ENCODE measurements at places on chromosomes 2 and 18.
A peak's percentile ranks its signal among the peaks of the same experiment; 100 is the strongest.

DNA sequence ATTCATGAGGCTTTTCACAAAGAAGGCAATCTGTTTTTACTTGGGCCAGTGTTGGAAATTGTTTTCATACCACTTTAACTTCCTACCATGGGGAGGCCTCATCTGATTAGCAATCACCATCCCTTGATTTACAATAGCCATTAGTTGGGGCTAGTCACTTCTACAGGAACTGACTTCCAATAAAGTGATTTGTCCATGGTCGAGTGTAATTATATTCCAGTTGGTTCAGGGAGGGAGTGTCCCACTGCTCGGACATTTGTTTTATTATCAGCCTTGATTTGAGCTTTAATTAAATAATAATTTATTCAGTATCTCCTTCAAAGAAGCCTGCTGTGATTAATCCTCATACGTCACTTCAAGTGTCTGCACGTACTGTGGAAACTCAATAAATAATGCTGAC is 233.9 kb upstream of the CNTNAP5 start:
- peaks cover 1% of the 10 kb centered on the region for H3K4me1 ChIP-seq
- no peak overlapping the region for H3K27ac ChIP-seq
- H3K27me3 ChIP-seq = no peaks in the 10 kb centered on the region
- DNase-seq = no peak
- H3K36me3 ChIP-seq = no peaks in the 10 kb centered on the region

GRCh38 chr2:48315896-48316194 is 214.1 kb upstream of the STON1 start:
- peak overlapping the region; percentile 96 for H3K27ac ChIP-seq
- H3K36me3 ChIP-seq = no peaks in the 10 kb centered on the region
- no peaks in the 10 kb centered on the region for H3K27me3 ChIP-seq
- no peak for DNase-seq

DNA sequence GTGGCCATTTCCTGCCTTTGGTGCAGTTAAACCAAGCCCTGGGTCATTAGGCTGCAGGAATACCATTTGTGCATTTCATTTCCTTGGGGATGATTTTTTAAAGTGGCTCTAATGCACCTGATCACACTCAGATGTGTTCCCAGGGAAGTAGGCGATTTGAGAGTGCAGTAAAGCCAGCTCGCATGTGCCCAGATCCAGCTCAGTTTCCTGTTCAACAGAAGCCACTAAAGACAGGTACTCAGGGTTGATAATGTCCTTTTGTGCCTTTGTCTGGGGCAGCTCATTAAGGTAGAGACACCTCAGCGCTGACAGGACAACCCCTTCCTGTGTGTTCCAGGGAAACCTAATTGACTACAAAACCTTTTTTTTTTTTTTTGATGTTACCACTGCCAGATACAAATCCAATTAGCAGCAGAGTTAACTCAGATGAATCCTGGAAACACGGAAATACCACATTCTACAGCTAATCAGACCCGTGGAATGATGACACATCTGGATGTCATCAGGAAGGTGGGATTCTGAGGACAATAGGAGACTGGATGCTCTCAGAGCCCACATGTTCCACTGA is 15.2 kb upstream of the CHRNA1 start:
- H3K4me1 ChIP-seq = no peaks in the 10 kb centered on the region
- DNase-seq = no peak
- H3K36me3 ChIP-seq = no peaks in the 10 kb centered on the region
- H3K27ac ChIP-seq = no peak overlapping the region
- no peak overlapping the region for H3K4me3 ChIP-seq
- peaks cover 21% of the 10 kb centered on the region for H3K27me3 ChIP-seq

DNA sequence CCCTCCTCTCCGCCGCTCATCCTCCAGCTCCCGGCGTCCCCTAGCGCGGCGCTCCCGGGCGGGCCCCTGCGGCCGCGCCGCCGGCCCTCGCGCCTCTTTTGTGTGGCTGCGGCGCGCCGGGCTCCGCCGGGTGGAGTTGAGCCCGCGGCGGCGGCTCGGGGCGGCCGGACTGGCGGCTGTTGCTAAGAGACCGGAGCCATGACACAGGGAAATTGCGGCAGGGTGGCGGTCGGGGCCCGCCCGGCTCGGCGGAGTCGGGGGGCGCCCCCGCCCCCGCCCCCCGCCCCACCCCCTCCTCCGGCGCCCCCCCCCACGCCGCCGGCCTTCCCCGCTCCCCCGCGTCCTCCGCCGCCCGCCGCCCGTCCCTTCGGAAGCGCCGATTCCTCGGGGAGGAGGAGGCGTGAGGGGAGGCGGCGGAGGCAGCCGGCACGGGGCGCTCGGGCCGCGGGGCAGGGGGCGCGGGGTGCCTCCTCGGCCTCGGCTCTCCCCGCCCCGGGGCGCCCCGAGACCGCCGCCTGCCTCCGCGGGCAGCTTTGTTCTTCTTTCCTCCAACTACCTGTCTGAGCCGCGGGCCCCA is at the start of gene TMEM200C:
Gene TMEM200C (minus strand): TSS at position 224 of the 577 bp plus-strand sequence. CDS start 3,459 bp downstream, outside the sequence.
- peak within 1 kb of the TSS; percentile 83 for H3K4me3 ChIP-seq
- peaks cover 7% of the 10 kb centered on the region for H3K36me3 ChIP-seq
- peaks cover 31% of the 10 kb centered on the region for H3K4me1 ChIP-seq
- peak within 1 kb of the TSS; percentile 92 for H3K27ac ChIP-seq
- DNase-seq = peak; percentile 43
- H3K27me3 ChIP-seq = peaks cover 51% of the 10 kb centered on the region

DNA sequence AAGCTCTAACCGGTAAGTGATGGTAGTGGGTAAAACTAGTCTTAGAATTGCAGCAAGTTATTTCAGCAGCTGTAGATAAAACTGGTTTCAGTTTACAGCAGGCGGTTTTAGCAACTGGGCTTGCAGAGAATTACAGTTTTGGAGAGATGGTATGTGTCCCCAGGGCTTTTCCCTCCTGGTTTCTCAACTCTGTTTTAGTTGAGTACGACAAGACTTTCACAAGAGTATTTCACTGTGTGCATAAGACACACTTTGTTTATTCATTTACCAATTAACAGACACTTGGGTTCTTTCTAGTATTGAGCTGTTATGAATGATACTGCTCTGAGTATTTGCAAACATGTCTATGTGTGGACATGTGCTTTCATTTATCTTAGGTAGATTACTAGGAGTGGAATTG is 65.6 kb upstream of the RFX8 start:
- H3K4me3 ChIP-seq = no peak overlapping the region
- H3K27ac ChIP-seq = no peak overlapping the region

- H3K4me3 ChIP-seq = peak overlapping the region; percentile 20
- DNase-seq = no peak
- H3K4me1 ChIP-seq = peaks cover 7% of the 10 kb centered on the region
- no peaks in the 10 kb centered on the region for H3K27me3 ChIP-seq
- H3K36me3 ChIP-seq = no peaks in the 10 kb centered on the region
These were observed 2.8 kb downstream of the C1D start for GRCh38 chr2:68059784-68060525.

DNA sequence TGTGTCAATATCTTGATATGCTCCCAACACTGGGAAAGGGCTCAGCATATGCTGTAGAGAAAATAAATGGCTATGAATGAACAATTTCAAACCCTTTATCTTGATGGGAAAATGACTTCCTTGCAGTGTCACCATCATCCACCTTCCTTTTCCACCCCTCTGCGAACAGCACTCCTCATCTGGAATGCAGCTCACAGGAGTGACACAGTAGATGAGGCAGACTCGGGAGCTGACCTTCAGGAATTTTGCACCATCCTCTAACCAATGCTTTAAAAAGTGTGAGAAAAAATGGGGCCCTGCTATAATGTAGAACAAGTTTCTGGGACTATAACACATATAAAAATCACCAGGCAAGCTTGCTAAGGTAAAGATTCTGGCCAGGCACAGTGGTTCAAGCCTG is 41.3 kb upstream of the YPEL5 start:
- no peak for DNase-seq
- H3K36me3 ChIP-seq = no peaks in the 10 kb centered on the region
- no peak overlapping the region for H3K27ac ChIP-seq

DNA sequence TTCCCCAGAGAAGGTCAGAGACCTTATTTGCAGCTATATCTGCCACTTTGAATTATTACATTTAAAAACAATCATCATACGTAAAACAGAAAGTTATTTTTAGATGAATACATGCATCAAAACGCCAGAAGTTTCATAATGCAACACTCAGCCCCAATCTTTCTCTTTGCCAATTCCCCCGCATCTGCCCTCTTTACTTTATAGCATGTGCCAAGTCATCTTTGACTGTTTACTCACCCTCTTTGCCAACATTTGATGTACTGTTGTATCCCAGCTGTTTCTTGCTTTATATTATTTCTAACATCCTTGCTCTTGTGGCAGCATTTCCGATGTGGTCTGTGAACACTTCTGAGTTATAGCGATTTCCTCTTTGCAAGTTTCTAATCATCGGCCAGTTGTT is 86.2 kb downstream of the CRIM1 start:
- peaks cover 23% of the 10 kb centered on the region for H3K36me3 ChIP-seq
- H3K27ac ChIP-seq = no peak overlapping the region
- no peak overlapping the region for H3K4me3 ChIP-seq
- H3K4me1 ChIP-seq = peaks cover 5% of the 10 kb centered on the region
- H3K27me3 ChIP-seq = no peaks in the 10 kb centered on the region

GRCh38 chr2:47602996-47603395 is 179.9 kb upstream of the MSH6 start:
- no peaks in the 10 kb centered on the region for H3K36me3 ChIP-seq
- H3K27ac ChIP-seq = no peak overlapping the region
- no peak for DNase-seq

DNA sequence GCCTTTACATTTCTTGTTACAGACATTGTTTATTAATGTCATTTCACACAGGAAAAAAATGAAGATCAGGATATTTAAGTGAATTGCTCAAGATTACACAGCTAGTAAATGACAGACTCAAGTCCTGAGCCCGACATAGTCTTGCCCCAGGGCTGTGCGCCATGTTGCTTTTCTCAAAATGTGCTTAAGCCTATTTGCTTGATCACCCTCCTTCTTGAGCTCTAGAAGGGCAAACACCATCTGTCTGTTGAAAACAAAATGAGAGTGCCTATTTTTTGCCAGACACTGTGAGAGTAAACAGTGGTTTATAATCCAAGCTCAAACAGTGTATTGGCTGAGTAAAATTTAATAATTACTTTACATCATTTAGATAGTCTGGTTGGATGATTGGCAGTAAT is 34.8 kb upstream of the HNMT start:
- no peak for DNase-seq
- H3K27ac ChIP-seq = peak overlapping the region; percentile 82
- H3K4me1 ChIP-seq = peaks cover 16% of the 10 kb centered on the region
- no peaks in the 10 kb centered on the region for H3K27me3 ChIP-seq

DNA sequence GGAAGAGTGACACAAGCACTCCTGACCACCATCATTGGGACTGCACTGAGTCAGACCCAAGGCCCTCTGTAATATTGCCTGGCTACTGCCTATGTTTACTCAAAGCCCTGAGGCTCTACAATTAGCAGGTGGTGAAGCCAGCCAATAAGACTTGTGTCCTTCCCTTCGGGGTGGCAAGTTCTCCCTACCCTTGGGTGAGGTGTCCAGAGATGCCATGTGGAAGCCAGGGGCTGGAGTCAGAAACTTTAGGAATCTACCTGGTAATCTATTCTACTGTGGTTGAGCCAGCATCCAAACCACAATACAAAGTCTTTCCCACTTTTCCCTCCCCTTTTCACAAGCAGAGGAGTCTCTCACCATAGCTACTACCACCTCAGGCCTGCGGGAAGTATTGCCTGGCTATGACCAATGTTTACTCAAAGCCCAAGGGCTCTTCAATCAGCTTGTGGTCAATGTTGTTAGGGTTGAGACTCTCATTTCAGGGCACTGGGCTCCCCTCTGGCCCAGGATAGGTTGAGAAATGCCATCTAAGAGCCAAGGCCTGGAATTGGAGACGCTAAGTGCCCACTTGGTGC is 17.6 kb downstream of the DHRS9 start:
- H3K4me3 ChIP-seq = no peak overlapping the region
- H3K36me3 ChIP-seq = no peaks in the 10 kb centered on the region
- peaks cover 10% of the 10 kb centered on the region for H3K27me3 ChIP-seq
- H3K27ac ChIP-seq = no peak overlapping the region

DNA sequence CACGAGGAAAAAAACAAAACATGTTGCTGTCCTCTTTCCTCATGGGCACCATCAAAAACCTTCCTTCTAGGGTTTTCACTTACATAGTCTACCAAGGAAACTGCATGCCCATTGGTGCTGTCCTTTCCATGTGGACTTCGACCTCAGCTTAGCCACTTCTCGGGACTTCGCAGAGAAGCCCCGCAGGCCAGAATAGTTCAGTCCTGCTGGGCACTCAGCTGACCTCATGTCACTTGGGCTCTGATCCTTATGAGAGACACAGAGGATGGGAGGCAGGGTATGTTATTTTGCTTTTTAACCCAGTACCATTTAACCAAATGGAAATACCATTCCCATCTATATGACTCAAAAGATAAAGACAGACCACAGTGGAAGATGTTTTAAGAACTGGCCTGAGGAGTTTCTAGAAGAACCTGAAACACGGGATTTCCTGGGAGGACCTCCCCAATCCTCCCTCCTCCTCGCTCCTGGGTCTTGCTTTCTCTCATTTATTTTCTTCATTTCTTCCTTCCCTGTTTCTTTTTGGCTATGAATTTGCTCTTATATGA is 28.4 kb downstream of the AAK1 start:
- H3K4me3 ChIP-seq = no peak overlapping the region
- DNase-seq = no peak
- peaks cover 6% of the 10 kb centered on the region for H3K4me1 ChIP-seq

DNA sequence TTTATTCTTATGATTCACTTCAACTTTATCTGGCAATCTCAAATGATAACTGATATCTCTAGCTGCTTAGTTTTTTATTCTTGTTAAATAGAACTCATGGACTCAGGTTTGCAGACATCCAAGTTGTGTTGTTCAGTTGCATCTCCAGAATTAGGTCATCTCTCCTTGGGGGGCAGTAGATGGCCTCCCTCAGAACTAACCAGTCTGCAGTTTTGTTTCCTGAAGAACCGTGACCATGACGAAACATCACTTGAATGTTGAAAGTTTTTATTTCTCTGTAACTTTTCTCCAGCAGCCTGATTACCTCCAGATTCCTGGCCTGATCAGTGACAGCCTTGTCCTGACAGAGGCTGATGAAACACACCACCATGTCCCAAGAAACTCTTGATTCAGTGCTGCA is 321.5 kb downstream of the GALNT13 start:
- peaks cover 23% of the 10 kb centered on the region for H3K4me1 ChIP-seq
- H3K27me3 ChIP-seq = no peaks in the 10 kb centered on the region
- H3K27ac ChIP-seq = no peak overlapping the region
- no peak for DNase-seq

DNA sequence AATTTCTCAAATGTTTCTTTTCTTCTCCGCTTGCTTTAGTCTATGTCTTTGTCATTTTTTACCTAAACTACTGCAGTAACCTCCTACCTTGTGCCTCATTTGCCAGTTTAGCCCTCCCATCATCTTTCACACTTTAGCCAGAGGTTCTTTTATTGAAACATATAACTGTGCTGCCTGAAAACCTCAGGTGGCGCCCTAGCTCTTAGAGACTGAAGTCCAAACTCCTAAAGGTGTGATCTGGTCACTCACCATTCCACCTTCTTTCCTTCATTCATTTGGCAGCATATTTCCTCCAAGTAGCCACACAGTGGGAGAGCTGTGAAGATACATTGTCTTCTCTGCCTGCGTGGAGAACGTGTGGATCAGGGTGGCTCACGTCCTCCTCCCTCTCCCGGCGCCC is 98.2 kb upstream of the MAPRE2 start:
- no peak overlapping the region for H3K27ac ChIP-seq
- H3K36me3 ChIP-seq = no peaks in the 10 kb centered on the region
- DNase-seq = no peak
- H3K4me3 ChIP-seq = no peak overlapping the region
